Spleen (tissue), 13 donors: ENCODE measurements at places on chromosomes 2 and 18. TPM values are rescaled to one million over a fixed set of nuclear protein-coding genes. Genes with fewer than 3 reads are reported as not detected.

KANSL1L gene
- polyA plus RNA-seq = 1.2 TPM

OXER1 gene
- polyA plus RNA-seq = 5.2 TPM

CHRNA1 gene
- polyA plus RNA-seq = 3.4 TPM

DNA sequence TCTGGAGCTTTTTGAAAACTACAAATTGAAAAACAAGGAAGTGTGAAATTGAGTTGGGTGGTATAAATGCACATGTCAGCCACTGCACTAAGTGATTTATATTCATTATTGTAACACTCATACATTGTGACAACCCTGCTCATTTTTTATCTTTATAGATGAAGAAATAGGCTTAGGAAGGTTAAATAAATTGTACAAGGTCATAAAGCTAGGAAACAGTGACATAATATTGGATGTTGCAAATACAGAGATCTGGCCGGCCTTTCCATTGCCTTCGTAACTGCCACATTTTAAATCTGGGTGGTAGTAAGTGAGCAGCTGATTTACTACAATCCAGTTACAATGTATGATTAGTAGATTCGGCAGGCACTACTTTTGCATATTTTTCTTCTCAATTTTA, 76.6 kb upstream of the LPIN2 start:
- no peak overlapping the region for H3K27ac ChIP-seq
- no peaks in the 10 kb centered on the region for H3K36me3 ChIP-seq
- no peaks in the 10 kb centered on the region for H3K27me3 ChIP-seq
- H3K4me1 ChIP-seq = no peaks in the 10 kb centered on the region

DNA sequence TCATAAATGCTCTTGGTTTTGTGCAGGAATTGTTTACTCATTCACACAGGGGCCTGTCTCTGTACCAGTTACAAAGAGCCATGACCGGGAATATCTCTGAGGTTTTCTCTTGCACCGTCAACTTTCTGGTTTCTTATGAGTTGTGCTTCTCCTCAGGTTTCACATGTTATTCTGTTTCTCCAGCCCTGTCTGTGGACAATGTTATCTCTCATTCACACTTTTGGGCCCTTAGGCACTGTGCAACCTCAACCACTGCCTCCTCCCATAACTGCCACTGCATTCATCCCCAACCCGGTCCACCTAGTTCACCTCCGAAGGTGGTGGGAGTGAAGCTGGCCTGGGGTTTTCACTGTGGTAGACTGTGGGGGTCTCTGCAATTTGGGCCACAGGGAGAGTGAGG, 22.5 kb upstream of the NEDD4L start:
- H3K27ac ChIP-seq = no peak overlapping the region
- H3K4me1 ChIP-seq = no peaks in the 10 kb centered on the region
- no peaks in the 10 kb centered on the region for H3K27me3 ChIP-seq
- H3K36me3 ChIP-seq = no peaks in the 10 kb centered on the region
- DNase-seq = no peak

DNA sequence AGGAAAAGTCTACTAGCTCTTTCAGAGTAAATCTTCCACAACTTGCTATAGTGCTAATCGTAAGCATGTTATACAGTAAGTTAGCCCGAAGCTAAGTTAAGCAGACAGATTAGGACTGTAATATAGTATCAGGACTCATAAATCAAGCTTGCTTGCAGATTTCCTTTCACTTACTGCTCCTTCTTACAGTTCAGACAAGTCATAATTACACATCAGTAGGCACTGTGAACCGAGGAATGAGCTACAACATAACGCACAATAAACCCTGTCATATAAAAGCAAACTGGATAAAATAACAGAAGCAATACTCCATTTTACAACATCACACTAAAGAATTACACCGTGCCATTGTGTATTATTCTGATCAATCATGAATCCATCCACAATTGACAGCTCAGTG, 832.6 kb upstream of the ZEB2 start:
- no peak overlapping the region for H3K4me3 ChIP-seq
- H3K27me3 ChIP-seq = no peaks in the 10 kb centered on the region
- H3K27ac ChIP-seq = no peak overlapping the region
- no peaks in the 10 kb centered on the region for H3K36me3 ChIP-seq
- no peaks in the 10 kb centered on the region for H3K4me1 ChIP-seq

- H3K4me3 ChIP-seq = no peak overlapping the region
- peaks cover 68% of the 10 kb centered on the region for H3K4me1 ChIP-seq
- no peak for DNase-seq
- H3K27ac ChIP-seq = peak overlapping the region; percentile 99
- H3K36me3 ChIP-seq = peaks cover 19% of the 10 kb centered on the region
Observed at GRCh38 chr18:3251249-3251962, 3.8 kb downstream of the MYL12A start.

VWA3B gene
- not detected for polyA plus RNA-seq

GRCh38 chr2:73503992-73504570, 118.4 kb downstream of the ALMS1 start:
- H3K27ac ChIP-seq = no peak overlapping the region
- no peaks in the 10 kb centered on the region for H3K36me3 ChIP-seq
- H3K4me1 ChIP-seq = no peaks in the 10 kb centered on the region

- no peaks in the 10 kb centered on the region for H3K36me3 ChIP-seq
- no peak for DNase-seq
- H3K4me3 ChIP-seq = no peak overlapping the region
- peaks cover 3% of the 10 kb centered on the region for H3K4me1 ChIP-seq
- H3K27ac ChIP-seq = peak overlapping the region; percentile 7
Observed at GRCh38 chr2:194103941-194104659, 1552.9 kb upstream of the SLC39A10 start.

- H3K4me3 ChIP-seq = no peak overlapping the region
- DNase-seq = no peak
- H3K27me3 ChIP-seq = no peaks in the 10 kb centered on the region
- no peak overlapping the region for H3K27ac ChIP-seq
Observed at GRCh38 chr2:25936889-25937545, 45.3 kb downstream of the KIF3C start.

DNA sequence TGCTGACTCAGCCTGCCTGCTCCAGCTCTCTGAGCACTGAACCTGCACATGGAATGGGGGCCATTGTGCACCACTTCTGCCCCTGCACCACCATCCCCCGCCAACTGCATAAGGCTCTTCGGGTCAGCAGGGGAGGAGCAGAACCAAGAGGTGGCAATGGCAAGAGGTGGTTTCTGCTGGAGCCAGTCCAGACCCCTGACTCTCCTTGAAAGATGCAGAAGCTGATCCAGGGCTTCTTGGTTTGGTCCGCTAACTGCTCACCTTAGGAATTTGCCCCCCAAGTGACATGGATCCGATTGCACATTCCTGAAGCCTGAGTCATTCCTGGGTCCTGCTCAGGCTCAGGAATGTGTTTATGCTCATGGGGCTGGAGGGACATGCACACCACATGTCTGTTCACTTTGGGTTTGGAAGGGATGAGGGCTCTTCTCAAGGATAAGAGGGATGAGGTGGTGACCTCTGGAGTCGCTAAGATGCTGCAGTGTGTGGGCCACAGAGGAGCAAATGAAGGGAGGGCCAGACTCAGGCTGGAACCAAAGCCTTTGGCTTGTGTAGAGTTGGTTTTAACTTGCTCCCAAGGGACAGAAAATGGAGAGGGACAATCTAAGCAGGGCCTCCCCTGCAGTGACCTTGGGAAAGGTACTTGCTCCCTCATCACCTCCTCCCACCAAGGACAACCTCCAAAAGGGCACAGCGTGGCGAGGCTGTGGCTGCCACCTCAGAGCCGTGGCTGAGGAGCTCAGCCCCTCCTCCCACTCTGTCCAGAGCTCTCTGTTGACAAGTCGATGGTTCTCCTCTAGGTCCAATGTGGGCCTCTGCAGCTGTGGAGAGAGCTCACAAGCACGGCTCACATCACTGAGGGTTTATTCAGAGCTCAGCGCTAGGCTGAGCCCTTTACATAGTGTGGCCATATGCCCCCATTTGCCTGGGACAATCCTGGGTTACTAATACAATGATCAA, 66.2 kb downstream of the HS1BP3 start:
- DNase-seq = peak; percentile 64
- H3K36me3 ChIP-seq = no peaks in the 10 kb centered on the region
- peak overlapping the region; percentile 50 for H3K27ac ChIP-seq
- H3K27me3 ChIP-seq = no peaks in the 10 kb centered on the region
- no peak overlapping the region for H3K4me3 ChIP-seq

DNA sequence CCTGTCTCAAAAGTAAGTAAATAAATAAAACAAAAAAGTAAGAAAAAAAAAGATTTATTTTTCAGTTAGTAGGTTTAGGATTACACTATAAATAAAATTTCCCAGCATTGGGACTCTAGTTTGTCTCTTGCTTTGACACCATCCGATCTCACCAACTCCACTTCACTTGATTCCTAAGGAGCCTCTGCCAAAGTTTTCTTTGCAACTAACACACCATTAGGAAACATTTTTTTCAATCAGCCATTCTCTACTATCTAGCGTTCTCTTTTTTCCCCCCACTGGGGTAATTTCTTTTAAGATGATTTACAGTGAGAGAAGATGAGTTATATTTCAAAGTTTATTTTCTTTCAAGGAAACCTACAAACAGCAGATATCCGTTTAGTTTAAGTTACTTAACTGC, 10.6 kb upstream of the NEMP2 start:
- H3K4me1 ChIP-seq = no peaks in the 10 kb centered on the region
- no peak overlapping the region for H3K27ac ChIP-seq
- no peak overlapping the region for H3K4me3 ChIP-seq
- no peaks in the 10 kb centered on the region for H3K27me3 ChIP-seq
- DNase-seq = no peak

DNA sequence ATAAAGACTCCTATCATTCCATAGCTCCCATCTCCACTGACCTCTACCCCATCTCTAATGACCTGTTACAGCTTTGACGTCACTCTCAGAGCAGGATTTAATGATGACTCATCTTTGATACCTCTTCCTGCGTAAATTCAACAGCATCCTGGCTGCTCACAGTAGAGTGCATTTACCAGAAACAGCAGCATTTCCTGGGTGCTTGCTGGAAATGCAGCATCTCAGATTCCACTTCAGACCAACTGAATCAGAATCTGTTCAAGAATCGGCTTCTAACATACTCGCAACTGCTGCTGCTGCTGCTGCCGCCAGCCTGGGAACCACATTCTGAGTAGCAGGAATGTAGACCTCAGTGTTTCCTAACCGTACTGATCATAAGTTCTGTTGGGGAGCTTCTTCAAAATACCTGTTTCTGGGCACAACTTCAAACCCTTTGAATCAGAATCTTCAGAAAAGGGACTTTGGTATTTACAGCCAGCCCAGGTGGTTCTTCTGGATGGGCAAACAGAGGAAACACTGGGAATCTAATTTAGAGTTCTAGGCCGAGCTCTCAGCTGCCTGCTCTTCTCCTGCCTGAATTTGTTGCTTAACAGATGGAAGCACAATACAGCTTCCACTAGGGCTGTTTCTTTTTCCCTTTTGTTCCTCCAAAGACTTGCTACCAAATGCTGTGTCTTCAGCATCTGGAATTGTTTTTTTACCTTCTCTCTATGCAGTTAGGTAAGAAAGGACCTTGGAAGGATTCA, 241.4 kb downstream of the NCKAP5 start:
- no peaks in the 10 kb centered on the region for H3K4me1 ChIP-seq
- no peak for DNase-seq
- H3K36me3 ChIP-seq = no peaks in the 10 kb centered on the region
- H3K4me3 ChIP-seq = no peak overlapping the region
- no peaks in the 10 kb centered on the region for H3K27me3 ChIP-seq

DNA sequence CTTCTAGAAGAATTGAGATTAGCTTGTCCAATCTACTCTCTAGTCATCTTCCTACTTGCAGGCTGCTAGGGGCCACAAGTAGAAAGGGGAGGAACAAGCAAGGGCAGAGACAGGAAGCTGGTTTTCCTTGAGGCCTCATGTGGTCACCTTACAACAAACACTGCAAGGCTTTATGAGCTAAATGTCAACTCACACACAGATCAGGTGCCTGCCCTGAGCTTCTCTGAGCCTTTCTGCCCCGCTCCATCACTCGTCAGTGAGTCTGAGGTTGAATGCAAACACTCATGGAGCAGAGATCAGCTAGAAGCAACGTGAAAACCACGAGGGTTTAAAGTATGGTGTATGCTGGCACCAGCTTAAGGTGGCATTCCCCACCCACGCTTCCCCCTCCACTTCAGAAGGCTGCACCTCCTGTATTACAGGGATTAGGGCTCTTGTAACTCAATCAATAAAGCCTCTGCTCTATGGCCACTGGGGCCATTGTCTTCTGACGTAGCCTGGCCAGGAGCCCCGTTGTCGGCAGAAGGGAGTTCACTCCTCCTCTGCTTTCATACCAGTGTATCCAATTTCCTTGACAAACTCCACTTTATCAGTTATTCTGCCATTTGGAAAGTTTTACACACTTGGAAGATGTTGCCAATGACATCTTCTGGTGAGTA, 5.4 kb upstream of the CRYGC start:
- no peaks in the 10 kb centered on the region for H3K36me3 ChIP-seq
- H3K4me1 ChIP-seq = no peaks in the 10 kb centered on the region
- H3K27me3 ChIP-seq = no peaks in the 10 kb centered on the region

IL1B gene
- 3.4 TPM for polyA plus RNA-seq

- no peak for DNase-seq
- no peaks in the 10 kb centered on the region for H3K4me1 ChIP-seq
- no peak overlapping the region for H3K27ac ChIP-seq
- no peaks in the 10 kb centered on the region for H3K27me3 ChIP-seq
Observed at GRCh38 chr2:7205151-7205830, 288.1 kb downstream of the RNF144A start.

DLX1 gene
- not detected for polyA plus RNA-seq

- peaks cover 36% of the 10 kb centered on the region for H3K4me1 ChIP-seq
- peaks cover 5% of the 10 kb centered on the region for H3K36me3 ChIP-seq
- H3K4me3 ChIP-seq = no peak overlapping the region
- no peak overlapping the region for H3K27ac ChIP-seq
- DNase-seq = no peak
Observed at GRCh38 chr2:202718614-202719013, 83.8 kb downstream of the FAM117B start.

DNA sequence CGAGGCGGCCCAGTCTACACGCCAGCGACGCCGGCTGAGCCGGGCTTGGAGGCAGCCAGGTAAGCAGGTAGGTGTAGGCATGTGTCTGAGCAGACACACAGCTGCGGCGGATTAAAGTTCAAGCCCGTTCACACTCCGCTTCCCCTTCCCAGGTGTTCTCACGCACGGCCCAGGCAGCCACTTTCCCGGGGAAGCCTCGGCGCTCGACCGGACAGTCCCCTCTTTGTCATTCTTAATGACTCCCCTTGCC, 367 bp downstream of the TGFA start:
- peak overlapping the region; percentile 88 for H3K27ac ChIP-seq
- no peaks in the 10 kb centered on the region for H3K27me3 ChIP-seq
- H3K36me3 ChIP-seq = no peaks in the 10 kb centered on the region
- H3K4me1 ChIP-seq = peaks cover 8% of the 10 kb centered on the region
- H3K4me3 ChIP-seq = peak overlapping the region; percentile 66
